D721Med (cell line): ENCODE measurements at places on chromosomes 3 and 15.

DNA sequence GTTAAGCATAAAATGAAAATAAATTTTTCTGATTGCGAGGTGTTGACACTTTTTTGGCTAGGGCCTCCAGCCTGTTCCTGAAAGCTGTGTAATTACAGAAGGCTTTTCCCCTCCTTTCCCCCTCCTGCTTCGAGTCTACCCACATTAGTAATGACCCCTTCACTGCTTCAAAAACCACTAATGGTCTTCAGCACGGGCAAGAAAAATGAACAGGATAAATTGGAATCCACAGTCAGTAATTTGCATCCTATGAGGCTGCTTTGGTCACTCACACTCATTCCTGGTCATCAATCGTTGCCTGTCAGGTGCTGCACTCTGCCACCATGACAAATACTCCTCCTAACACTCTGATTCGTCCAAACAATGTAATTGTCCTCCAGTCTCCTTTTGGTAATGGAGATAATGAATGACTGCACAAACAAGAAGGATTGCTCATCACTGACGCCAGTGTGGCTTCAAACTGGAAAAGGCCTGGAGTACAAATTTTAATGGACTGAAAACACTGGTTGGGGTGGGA is 148.6 kb downstream of the MEIS2 start:
- no peak for DNase-seq

GRCh38 chr15:66145726-66146182 is 107.8 kb downstream of the MEGF11 start:
- no peak for DNase-seq

DNA sequence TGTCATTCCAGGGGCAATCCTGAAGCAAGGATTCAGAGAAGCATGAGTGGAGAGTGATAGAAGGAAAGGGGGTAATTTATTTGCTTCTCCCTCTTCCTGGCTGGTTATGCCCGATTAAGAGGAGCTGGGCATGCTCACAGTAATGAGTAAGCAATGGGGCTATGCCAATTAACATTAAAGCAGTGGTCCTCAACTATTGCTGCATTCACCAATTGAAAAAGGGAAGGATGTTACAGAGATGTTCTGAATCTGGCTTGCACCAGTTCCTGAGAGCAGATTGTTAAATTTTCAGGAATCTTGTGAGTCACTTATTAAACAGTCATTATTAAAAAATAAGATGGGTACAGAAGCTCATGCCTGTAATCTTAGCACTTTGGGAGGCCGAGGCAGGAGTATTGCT is 85.9 kb upstream of the ZBTB20 start:
- no peak for DNase-seq

- no peak for DNase-seq
These were observed 99.1 kb downstream of the ADCY5 start for GRCh38 chr3:123349566-123350435.

- DNase-seq, result no peak
These were observed 282.4 kb downstream of the ERC2 start for GRCh38 chr3:56185827-56186226.

DNA sequence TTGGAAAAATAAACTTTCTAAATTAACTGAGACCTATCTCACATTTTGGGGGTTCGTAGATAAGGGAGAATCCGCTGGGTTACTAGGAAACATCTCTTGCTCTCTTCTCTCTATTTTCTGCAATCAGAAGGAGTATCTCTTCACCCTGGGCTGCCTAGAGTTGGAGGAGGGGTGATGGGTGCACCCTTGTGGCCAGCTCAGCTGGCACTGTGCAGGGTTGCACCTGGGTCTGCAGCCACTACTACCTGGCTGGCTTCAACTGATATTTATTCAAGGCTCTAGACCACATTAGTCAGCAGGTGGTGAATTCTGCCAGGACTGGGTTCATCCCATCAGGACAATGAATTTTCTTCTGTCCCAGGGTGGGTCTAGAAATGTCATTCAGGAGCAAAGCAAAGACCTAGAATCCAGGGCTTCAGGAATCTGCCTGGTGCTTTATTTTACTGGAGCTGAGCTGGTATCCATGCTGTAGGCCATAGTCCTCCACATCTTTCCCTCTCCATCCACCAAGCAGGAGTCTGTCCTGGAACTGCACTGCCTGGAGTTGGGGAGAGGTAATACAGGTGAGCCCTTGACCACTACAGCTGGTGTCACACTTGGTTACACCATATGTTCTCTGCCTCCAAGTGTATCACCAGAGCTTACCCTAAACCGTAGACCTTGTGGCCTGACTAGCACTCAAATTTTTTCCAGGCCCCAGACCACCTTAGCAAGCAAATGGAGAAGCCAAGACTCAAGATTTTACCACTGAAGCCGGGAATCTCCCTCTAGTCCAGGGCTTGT is 14.0 kb downstream of the OR5K4 start:
- DNase-seq, result no peak

- no peak for DNase-seq
These were observed 46.0 kb upstream of the C3orf22 start for GRCh38 chr3:126604691-126605090.

- DNase-seq, result no peak
These were observed 227.7 kb downstream of the ADAMTS17 start for GRCh38 chr15:100114100-100114499.

- no peak for DNase-seq
These were observed 224.7 kb downstream of the IGSF11 start for GRCh38 chr3:118809696-118810498.

- no peak for DNase-seq
These were observed 344.9 kb upstream of the SLCO3A1 start for GRCh38 chr15:91508633-91509032.

GRCh38 chr3:152309535-152310307 is 41.0 kb downstream of the MBNL1 start:
- no peak for DNase-seq
